ENCODE measurements at places on chromosomes 16 and 17. TPM values are rescaled to one million over a fixed set of nuclear protein-coding genes. Genes with fewer than 3 reads are reported as not detected.

- no peaks in the 10 kb centered on the region for H3K27me3 ChIP-seq
- no peak overlapping the region for H3K4me3 ChIP-seq
- peak; percentile 84 for DNase-seq
- peaks cover 5% of the 10 kb centered on the region for H3K36me3 ChIP-seq
- H3K27ac ChIP-seq, result no peak overlapping the region
- H3K4me1 ChIP-seq, result peaks cover 9% of the 10 kb centered on the region
Measured at GRCh38 chr16:11356573-11357331, 11.5 kb downstream of the RMI2 start.

- peaks cover 47% of the 10 kb centered on the region for H3K27me3 ChIP-seq
- H3K36me3 ChIP-seq, result no peaks in the 10 kb centered on the region
- H3K4me1 ChIP-seq, result peaks cover 3% of the 10 kb centered on the region
- no peak overlapping the region for H3K27ac ChIP-seq
Measured at GRCh38 chr17:66837885-66838665, 3.2 kb downstream of the CACNG5 start.

GRCh38 chr17:28076144-28076543 is 33.7 kb downstream of the NLK start:
- no peak overlapping the region for H3K4me3 ChIP-seq
- H3K27ac ChIP-seq, result no peak overlapping the region
- no peaks in the 10 kb centered on the region for H3K27me3 ChIP-seq
- H3K4me1 ChIP-seq, result peaks cover 21% of the 10 kb centered on the region

- DNase-seq, result no peak
- H3K27me3 ChIP-seq, result no peaks in the 10 kb centered on the region
- no peak overlapping the region for H3K4me3 ChIP-seq
Measured at GRCh38 chr16:56360117-56361008, 65.0 kb downstream of the AMFR start.

The NHLRC4 gene
- total RNA-seq, result 0.28 TPM

DNA sequence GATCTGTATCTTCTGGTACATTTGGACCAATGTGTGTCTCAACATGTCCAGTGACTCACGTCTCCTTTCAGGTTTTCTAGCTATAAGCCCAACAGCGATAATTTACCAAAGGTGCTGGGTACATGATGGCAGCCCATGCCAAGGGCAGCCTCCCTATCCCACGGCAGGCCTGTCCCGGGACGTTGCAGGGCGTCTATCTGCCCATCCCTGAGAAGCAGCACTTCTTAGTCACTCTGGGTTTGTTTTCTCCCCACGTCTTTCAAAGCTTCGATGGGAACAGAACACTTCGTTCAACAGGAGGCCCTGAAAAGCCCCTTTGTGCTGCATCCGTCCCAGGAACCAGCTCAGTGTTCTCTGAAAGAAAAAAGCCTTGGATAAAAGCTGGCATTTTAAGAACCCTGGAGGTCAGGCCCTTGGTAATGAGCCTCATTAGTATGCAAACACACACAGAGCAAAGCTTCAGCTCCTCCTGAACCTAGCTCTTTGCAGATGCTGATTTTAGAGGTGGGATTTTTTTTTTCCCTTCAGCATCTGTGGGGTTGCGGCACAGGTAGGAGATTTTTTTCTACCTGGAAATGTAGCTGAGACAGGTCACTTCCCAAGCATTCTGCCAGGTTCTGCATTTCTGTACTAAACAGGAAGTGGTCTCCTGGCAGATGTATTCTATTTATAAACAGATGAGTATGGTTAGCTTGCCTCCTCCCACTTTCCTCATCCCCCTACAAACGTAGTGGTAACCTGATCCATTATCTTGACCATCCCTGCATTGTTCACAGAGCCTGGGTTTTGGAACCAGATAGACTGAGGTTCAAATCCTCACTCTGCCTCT is 17.5 kb upstream of the MT4 start:
- H3K36me3 ChIP-seq, result no peaks in the 10 kb centered on the region
- DNase-seq, result peak; percentile 90
- H3K27me3 ChIP-seq, result no peaks in the 10 kb centered on the region
- H3K4me3 ChIP-seq, result peak overlapping the region; percentile 23
- peaks cover 17% of the 10 kb centered on the region for H3K4me1 ChIP-seq

- H3K4me3 ChIP-seq, result no peak overlapping the region
- no peaks in the 10 kb centered on the region for H3K36me3 ChIP-seq
- H3K27ac ChIP-seq, result no peak overlapping the region
- H3K27me3 ChIP-seq, result no peaks in the 10 kb centered on the region
- peaks cover 18% of the 10 kb centered on the region for H3K4me1 ChIP-seq
- DNase-seq, result no peak
Measured at GRCh38 chr16:81945665-81946064, 65.6 kb downstream of the SDR42E1 start.

- peaks cover 7% of the 10 kb centered on the region for H3K4me1 ChIP-seq
- no peak overlapping the region for H3K4me3 ChIP-seq
- DNase-seq, result no peak
- H3K27ac ChIP-seq, result no peak overlapping the region
- no peaks in the 10 kb centered on the region for H3K36me3 ChIP-seq
Measured at GRCh38 chr16:53061701-53062159, 6.9 kb downstream of the CHD9 start.

- no peak overlapping the region for H3K4me3 ChIP-seq
- DNase-seq, result no peak
- no peaks in the 10 kb centered on the region for H3K36me3 ChIP-seq
- no peaks in the 10 kb centered on the region for H3K27me3 ChIP-seq
- H3K27ac ChIP-seq, result no peak overlapping the region
Measured at GRCh38 chr17:6011206-6011605, 59.0 kb upstream of the WSCD1 start.

- no peaks in the 10 kb centered on the region for H3K27me3 ChIP-seq
- no peaks in the 10 kb centered on the region for H3K36me3 ChIP-seq
- DNase-seq, result no peak
- no peak overlapping the region for H3K4me3 ChIP-seq
- H3K4me1 ChIP-seq, result peaks cover 10% of the 10 kb centered on the region
Measured at GRCh38 chr16:25922438-25922837, 230.7 kb downstream of the HS3ST4 start.

DNA sequence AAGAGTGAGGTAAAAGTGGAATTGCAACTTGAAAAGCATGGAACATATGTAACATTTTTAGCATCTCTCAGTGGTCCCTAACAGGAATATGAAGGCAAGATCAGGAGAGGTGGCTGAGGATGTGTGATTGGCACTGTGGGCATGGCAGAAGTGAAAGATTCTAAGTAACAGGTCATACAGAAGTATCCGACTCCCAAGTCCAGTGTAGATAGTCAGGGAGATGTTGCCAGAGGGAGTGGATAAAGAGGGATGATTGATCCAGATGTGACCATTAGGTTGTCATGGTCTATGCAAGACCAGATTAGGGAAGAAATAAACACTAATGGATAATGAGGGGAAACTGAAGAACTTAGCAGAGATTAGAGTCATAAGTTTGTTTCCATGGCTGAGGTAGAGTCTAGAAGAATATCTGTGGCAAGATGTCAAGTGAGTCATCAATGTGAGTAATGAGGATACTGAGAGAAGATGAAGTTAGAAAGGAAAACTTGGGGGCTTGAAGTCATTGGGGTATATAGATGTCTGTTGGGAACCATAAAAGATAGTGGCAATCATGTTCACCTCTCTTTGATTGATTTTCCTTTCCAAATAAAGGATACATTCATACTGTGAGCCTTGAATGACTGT is 23.9 kb upstream of the CAPNS2 start:
- no peak overlapping the region for H3K4me3 ChIP-seq
- H3K4me1 ChIP-seq, result no peaks in the 10 kb centered on the region
- no peak for DNase-seq
- no peaks in the 10 kb centered on the region for H3K36me3 ChIP-seq
- no peak overlapping the region for H3K27ac ChIP-seq

The CCL4 gene
- not detected for total RNA-seq

- H3K27ac ChIP-seq, result no peak overlapping the region
- peaks cover 14% of the 10 kb centered on the region for H3K4me1 ChIP-seq
- no peaks in the 10 kb centered on the region for H3K27me3 ChIP-seq
- DNase-seq, result no peak
- peaks cover 2% of the 10 kb centered on the region for H3K36me3 ChIP-seq
Measured at GRCh38 chr16:684961-685696, 995 bp upstream of the JMJD8 start.

- H3K36me3 ChIP-seq, result no peaks in the 10 kb centered on the region
- no peak overlapping the region for H3K4me3 ChIP-seq
Measured at GRCh38 chr17:9271989-9272388, 250.7 kb downstream of the NTN1 start.

DNA sequence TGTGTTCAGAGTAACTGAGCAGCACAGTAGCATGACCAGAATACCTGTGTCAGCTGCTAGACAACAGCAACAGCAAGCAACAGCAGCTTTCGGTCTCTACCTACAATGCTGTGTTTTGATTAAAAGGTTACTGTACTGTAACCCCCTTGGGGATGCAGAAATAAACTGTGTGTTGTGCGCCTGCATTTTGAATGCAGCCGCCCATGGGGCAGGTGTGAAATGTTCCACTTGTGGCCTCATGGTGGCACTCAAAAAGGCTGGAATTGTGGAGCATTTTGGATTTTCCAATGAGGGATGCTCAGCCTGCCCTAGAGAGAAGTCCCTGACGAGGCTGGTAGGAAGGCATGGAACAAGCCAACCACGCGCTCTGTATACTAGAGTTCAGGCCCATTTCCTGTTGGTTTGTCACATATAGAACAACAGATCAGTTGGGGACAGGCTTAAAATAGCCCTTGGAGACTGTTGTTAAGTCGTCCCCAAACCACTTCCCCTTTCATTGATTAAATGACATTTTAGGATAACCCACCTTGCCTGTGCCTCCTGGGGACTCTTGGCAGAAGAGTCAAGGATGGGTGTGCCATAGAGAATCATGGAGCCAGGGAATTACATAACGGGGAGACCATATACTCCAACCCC is 27.1 kb downstream of the SCPEP1 start:
- no peaks in the 10 kb centered on the region for H3K27me3 ChIP-seq
- DNase-seq, result peak; percentile 49
- H3K27ac ChIP-seq, result no peak overlapping the region
- H3K4me3 ChIP-seq, result no peak overlapping the region

DNA sequence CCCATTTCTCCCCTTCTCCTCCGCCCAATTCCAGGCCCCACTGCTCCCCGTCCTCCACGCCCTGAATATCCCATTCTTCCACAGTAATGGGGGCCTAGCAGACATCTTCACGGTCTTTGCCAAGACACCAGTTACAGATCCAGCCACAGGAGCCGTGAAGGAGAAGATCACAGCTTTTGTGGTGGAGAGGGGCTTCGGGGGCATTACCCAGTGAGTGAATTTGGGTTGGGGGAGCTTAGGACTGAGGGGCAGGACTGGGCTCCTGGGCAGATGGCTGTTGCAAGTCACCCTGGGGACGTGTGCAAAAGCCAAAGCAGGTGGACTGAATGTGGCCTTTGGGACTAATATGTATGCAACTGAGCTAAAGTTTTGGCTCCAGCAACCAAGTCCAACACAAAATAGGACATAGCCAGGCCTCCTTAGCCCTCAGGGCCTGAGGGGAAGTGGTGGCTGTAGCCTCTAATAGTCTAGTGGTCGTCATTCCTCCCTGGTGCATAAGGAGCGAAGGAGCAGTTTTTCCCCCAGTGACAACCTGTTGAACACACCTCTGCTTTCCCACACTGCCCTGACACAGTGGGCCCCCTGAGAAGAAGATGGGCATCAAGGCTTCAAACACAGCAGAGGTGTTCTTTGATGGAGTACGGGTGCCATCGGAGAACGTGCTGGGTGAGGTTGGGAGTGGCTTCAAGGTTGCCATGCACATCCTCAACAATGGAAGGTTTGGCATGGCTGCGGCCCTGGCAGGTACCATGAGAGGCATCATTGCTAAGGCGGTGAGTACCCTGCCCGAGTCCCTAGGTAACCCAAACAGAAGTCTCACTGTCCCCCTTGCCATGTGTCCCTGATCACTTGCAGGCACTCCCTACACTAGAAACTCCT is 2.6 kb downstream of the ACADVL start:
- no peaks in the 10 kb centered on the region for H3K36me3 ChIP-seq
- H3K27ac ChIP-seq, result no peak overlapping the region
- no peaks in the 10 kb centered on the region for H3K27me3 ChIP-seq
- H3K4me1 ChIP-seq, result peaks cover 26% of the 10 kb centered on the region

The TNP2 gene
- not detected for total RNA-seq

- DNase-seq, result no peak
- H3K36me3 ChIP-seq, result no peaks in the 10 kb centered on the region
Measured at GRCh38 chr16:12398683-12399047, 405.0 kb downstream of the CPPED1 start.

The TMEM235 gene
- total RNA-seq, result 0.09 TPM

GRCh38 chr16:12423131-12423530 is 380.6 kb downstream of the CPPED1 start:
- no peaks in the 10 kb centered on the region for H3K27me3 ChIP-seq
- H3K27ac ChIP-seq, result no peak overlapping the region
- DNase-seq, result no peak
- H3K36me3 ChIP-seq, result no peaks in the 10 kb centered on the region

- DNase-seq, result no peak
- no peaks in the 10 kb centered on the region for H3K36me3 ChIP-seq
- H3K27me3 ChIP-seq, result peaks cover 52% of the 10 kb centered on the region
- H3K27ac ChIP-seq, result no peak overlapping the region
- H3K4me1 ChIP-seq, result no peaks in the 10 kb centered on the region
- no peak overlapping the region for H3K4me3 ChIP-seq
Measured at GRCh38 chr17:48231995-48232959, 124.7 kb downstream of the SNX11 start.

DNA sequence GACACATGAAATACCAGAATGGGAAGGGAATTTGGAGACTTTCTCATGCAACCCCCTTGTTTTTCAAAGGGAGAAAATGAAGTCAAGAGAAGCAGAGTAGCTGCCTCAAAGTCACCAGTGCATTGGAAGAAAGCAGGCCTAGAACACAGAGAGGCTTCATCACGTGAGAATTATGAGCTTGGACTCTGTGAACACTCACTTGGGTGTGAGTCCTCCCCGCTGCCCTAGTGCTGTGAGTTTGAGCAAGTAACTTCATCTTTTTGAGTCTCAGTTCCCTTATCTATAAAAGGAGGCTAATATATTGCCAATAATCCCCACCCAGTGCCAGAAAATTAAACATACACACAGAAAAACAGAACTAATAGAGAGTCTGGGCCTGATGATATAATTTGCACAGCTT is 315.8 kb downstream of the XYLT1 start:
- no peaks in the 10 kb centered on the region for H3K27me3 ChIP-seq
- no peak overlapping the region for H3K4me3 ChIP-seq
- H3K36me3 ChIP-seq, result no peaks in the 10 kb centered on the region
- no peak overlapping the region for H3K27ac ChIP-seq
- DNase-seq, result no peak
- peaks cover 26% of the 10 kb centered on the region for H3K4me1 ChIP-seq

DNA sequence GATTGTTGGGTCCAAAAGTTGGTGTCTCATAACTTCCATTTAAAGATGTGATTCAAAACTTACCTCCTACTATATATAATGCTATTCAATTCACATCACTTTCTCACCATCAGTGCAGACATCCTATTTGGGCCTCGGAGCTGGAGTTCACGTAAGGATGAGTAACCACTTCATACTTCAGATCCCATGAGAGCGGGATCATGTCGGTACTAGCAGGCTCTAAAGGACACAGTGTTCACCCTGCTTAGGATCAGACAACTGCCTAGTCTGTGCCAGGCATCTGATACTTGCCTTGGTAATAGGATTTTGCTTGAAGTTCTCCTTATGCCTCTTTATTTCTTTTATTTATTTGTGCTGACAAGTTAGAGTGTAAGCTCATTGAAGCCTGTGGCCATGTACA is 39.5 kb downstream of the RBFOX1 start:
- DNase-seq, result no peak
- no peak overlapping the region for H3K4me3 ChIP-seq
- H3K27me3 ChIP-seq, result no peaks in the 10 kb centered on the region
- H3K27ac ChIP-seq, result no peak overlapping the region
- no peaks in the 10 kb centered on the region for H3K36me3 ChIP-seq

Data from neural progenitor cell (in vitro differentiated cells).